Heart left ventricle (tissue), 16 donors: ENCODE measurements at places on chromosomes 7 and 10. TPM values are rescaled to one million over a fixed set of nuclear protein-coding genes. Genes with fewer than 3 reads are reported as not detected.

DNA sequence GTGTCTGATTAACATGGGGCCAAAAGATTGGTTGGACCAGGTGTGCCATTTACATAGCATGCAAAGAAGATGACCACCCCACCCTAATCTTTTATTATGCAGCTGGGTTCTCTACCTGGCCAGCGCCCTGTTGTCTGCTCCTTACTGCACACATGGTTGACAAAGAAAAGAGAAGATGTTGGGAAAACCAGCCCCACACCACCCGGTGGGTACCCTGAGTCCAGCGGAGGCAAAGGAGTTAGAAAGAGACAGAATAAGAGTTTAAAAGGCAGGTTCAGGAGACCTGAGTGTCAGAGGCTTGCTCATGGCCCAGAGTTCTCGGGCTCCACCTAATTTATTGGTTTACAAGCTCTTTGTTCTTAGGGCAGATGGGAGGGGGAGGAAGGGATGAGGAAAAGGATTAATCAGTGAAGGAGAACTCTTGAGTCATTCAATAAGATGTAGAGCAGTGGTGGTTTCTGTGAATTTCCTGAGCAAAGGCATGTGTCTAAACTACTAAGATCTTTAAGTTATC, 24.1 kb upstream of the ABCA13 start:
- no peaks in the 10 kb centered on the region for H3K4me1 ChIP-seq
- H3K36me3 ChIP-seq, result no peaks in the 10 kb centered on the region
- DNase-seq, result no peak
- no peak overlapping the region for H3K4me3 ChIP-seq

DNA sequence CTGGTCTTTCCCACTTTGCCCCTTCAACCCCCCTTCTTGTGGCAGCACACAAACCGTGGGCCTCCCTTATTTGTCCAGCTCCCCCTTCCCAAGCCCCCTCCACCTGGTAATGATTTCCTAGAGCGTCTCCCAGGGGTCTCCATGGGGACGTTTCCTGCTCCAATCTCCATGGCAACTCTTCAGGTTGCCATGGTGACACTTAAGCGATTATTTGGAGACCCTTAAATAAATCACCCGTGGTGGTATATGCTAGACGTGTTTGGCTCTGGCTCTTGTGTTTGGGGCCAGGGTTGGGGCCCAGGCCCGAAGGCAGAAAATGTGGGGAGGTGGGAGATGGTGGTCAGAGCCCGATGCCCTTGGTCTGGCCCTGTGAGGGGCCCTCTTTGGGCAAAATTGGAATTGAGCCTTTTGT, 41.1 kb upstream of the DLG5 start:
- no peak overlapping the region for H3K4me3 ChIP-seq
- no peak overlapping the region for H3K27ac ChIP-seq
- DNase-seq, result no peak
- peaks cover 12% of the 10 kb centered on the region for H3K4me1 ChIP-seq
- no peaks in the 10 kb centered on the region for H3K27me3 ChIP-seq

GRCh38 chr10:511849-512191, 177.6 kb downstream of the DIP2C start:
- no peaks in the 10 kb centered on the region for H3K27me3 ChIP-seq
- H3K4me1 ChIP-seq, result peaks cover 26% of the 10 kb centered on the region
- no peak overlapping the region for H3K27ac ChIP-seq

GRCh38 chr7:41199136-41199535, 503.8 kb downstream of the INHBA start:
- H3K36me3 ChIP-seq, result no peaks in the 10 kb centered on the region
- H3K4me3 ChIP-seq, result no peak overlapping the region
- no peak overlapping the region for H3K27ac ChIP-seq

GRCh38 chr7:144027070-144027469, 21.7 kb upstream of the OR2A5 start:
- no peaks in the 10 kb centered on the region for H3K36me3 ChIP-seq
- DNase-seq, result no peak
- H3K4me3 ChIP-seq, result no peak overlapping the region
- H3K4me1 ChIP-seq, result no peaks in the 10 kb centered on the region

- peaks cover 6% of the 10 kb centered on the region for H3K4me1 ChIP-seq
- H3K4me3 ChIP-seq, result no peak overlapping the region
- H3K27ac ChIP-seq, result no peak overlapping the region
- no peak for DNase-seq
Observed at GRCh38 chr7:31873816-31874597, 187.0 kb downstream of the PPP1R17 start.

DNA sequence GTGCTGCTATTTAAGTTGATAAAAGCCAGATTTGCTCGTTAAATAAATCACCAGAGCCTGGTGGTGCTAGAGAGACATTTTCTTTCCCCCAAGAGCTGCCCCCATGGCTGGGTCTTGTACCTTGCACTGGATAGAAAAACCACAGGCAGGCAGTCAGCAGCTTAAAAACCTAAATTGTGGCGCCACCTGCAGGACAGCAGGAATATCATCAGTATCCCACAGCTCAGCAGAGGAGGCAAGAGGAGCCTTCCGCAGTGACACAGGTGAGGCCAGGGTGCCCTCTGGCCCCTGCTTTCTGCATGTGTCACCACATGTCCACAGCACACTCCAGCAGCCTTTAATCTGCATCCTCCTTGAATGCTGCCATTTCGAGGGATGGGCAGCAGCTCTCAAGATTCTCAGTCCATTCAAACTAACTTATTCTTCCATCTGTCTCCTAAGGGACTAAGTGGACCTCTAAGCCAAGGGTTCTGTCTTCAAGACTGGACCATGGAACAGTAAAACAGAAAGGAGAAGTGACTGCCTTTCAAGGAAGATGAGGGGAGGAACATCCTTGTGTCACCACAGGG, 4.5 kb upstream of the PLXNA4 start:
- no peaks in the 10 kb centered on the region for H3K36me3 ChIP-seq
- no peak overlapping the region for H3K27ac ChIP-seq
- no peaks in the 10 kb centered on the region for H3K27me3 ChIP-seq
- peak; percentile 74 for DNase-seq
- no peak overlapping the region for H3K4me3 ChIP-seq

- H3K27me3 ChIP-seq, result no peaks in the 10 kb centered on the region
- no peak for DNase-seq
- no peak overlapping the region for H3K4me3 ChIP-seq
- no peaks in the 10 kb centered on the region for H3K36me3 ChIP-seq
- no peak overlapping the region for H3K27ac ChIP-seq
Observed at GRCh38 chr7:15848362-15848761, 161.9 kb upstream of the MEOX2 start.

DNA sequence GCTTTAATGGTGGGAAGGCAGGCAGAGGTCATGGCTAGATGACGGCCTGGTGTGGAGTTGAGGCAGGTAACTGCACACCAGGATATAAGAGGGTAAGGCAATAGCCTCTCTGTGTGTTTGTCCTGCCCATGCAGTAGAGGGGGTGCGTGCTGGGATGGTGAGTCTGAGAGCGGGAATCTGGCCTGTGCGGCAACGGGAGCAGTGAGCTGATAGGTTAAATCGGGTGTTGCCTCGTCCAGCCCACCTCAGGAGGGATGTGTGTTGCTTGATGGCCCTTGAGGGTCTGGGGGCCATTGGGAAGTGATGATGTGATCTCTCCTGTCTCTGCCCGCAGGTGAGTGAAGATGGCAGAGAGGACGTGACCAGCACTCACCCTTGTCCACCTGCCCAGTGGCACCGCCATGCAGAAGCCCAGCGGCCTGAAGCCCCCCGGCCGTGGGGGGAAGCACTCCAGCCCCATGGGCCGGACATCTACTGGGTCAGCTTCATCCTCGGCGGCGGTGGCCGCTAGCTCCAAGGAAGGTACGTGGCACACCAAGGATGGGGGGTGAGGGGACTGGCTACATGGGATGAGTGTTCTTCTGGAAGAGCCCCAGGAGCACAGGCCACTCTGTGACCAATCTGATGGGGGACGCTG, 28.1 kb downstream of the CLIP2 start:
- no peak overlapping the region for H3K4me3 ChIP-seq
- H3K36me3 ChIP-seq, result no peaks in the 10 kb centered on the region
- H3K27ac ChIP-seq, result no peak overlapping the region

DNA sequence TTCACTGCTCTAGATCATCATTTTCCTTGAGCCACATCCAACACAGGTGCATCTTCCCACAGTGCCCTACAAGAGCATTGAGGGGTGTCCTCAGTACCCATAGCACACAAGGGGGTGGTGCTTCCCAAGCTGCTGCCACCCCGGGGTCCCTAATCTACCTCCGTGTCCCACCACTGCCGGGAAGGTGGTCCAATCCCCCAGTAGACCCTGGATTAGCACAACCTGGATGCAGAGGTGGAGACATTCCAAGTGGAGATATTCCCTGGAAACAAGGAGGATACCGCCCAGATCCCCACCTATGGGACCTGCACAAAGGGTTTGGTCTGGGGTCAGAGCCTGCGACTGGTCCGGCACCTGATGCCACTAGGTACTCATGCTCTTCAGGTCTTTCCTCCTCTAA, 284.8 kb upstream of the PPP2R2D start:
- DNase-seq, result no peak
- H3K4me1 ChIP-seq, result no peaks in the 10 kb centered on the region
- no peak overlapping the region for H3K27ac ChIP-seq
- no peak overlapping the region for H3K4me3 ChIP-seq
- H3K36me3 ChIP-seq, result no peaks in the 10 kb centered on the region
- H3K27me3 ChIP-seq, result no peaks in the 10 kb centered on the region

- DNase-seq, result no peak
- no peaks in the 10 kb centered on the region for H3K4me1 ChIP-seq
- H3K4me3 ChIP-seq, result no peak overlapping the region
- no peak overlapping the region for H3K27ac ChIP-seq
- peaks cover 15% of the 10 kb centered on the region for H3K36me3 ChIP-seq
Observed at GRCh38 chr10:103724771-103725170, 130.6 kb downstream of the SH3PXD2A start.

- no peak overlapping the region for H3K4me3 ChIP-seq
- no peak overlapping the region for H3K27ac ChIP-seq
- no peaks in the 10 kb centered on the region for H3K36me3 ChIP-seq
- H3K4me1 ChIP-seq, result peaks cover 9% of the 10 kb centered on the region
- no peaks in the 10 kb centered on the region for H3K27me3 ChIP-seq
Observed at GRCh38 chr7:90605055-90605454, 8.9 kb downstream of the CDK14 start.

GRCh38 chr7:107641676-107642075, 19.0 kb upstream of the SLC26A4 start:
- no peak overlapping the region for H3K4me3 ChIP-seq
- H3K4me1 ChIP-seq, result no peaks in the 10 kb centered on the region
- H3K36me3 ChIP-seq, result no peaks in the 10 kb centered on the region
- DNase-seq, result no peak
- H3K27ac ChIP-seq, result no peak overlapping the region

- H3K27ac ChIP-seq, result no peak overlapping the region
- no peaks in the 10 kb centered on the region for H3K4me1 ChIP-seq
- DNase-seq, result no peak
- no peaks in the 10 kb centered on the region for H3K36me3 ChIP-seq
Observed at GRCh38 chr10:11724938-11725776, 17.0 kb upstream of the ECHDC3 start.

DNA sequence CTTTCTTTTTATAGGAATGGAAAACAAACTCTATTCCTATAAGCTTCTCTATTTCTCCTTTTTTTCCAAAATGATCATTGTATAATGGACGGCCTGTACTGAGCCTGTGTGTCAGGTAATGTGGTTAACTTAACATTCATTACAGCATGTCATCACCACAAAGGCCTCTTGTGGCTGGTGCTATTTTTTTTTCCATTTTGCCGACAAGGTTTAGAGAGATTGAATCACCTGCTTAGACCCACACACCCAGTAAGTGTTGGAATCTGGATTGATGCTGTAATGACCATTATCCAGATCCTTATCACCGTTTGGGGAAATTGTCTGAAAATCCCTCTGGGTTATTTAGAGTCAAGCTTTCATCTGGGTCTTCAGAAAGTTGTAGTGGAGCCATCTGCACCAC, 18.5 kb downstream of the AKR1B15 start:
- H3K36me3 ChIP-seq, result no peaks in the 10 kb centered on the region
- H3K27ac ChIP-seq, result no peak overlapping the region
- no peaks in the 10 kb centered on the region for H3K27me3 ChIP-seq
- H3K4me3 ChIP-seq, result no peak overlapping the region
- DNase-seq, result no peak

DNA sequence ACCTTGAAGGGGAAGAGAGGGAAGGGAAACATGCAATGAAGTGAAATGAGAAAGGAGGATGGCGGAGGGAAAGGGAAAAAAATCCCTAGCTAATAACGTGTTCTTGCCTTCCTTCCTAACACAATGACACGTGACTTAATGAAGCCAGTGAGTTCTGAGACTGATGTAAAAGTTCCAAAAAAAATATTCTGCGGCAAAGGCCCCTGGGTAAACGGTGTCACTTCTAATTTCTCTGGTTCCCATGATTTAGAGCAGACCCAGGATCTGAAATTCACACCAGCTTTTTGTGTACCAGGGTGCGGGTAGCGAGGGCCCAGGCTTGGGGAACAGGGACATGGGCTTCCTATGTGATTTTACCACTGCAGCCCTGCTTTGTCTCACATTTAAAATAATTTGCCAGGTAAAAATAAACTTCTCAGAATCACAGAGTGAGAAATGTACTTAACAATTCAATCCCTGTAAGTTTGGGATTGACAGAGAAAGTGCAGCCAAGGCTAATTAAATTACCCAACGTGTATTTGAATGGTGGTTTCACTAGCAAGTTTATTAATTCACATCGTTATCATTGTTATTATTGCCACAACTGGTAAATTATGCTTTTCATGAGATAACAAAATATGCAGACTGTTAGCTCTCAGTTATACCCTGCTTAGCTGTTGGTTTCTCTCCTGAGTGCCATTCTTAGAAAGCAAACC, 182.4 kb downstream of the SEM1 start:
- H3K4me3 ChIP-seq, result no peak overlapping the region
- no peak overlapping the region for H3K27ac ChIP-seq
- no peak for DNase-seq
- no peaks in the 10 kb centered on the region for H3K36me3 ChIP-seq
- no peaks in the 10 kb centered on the region for H3K4me1 ChIP-seq
- H3K27me3 ChIP-seq, result no peaks in the 10 kb centered on the region

Gene NUTM2E
- total RNA-seq, result not detected

Gene AVL9
- 9.8 TPM for total RNA-seq

Gene FAM237B
- total RNA-seq, result not detected

Gene CTAGE6
- not detected for total RNA-seq

Gene SLIT1
- 0.16 TPM for total RNA-seq

Gene GDF2
- total RNA-seq, result not detected

Gene CLDN4
- not detected for total RNA-seq

Gene GTPBP4
- total RNA-seq, result 31.8 TPM

Gene IRF5
- total RNA-seq, result 1.3 TPM

Gene PLAC9
- total RNA-seq, result 17.7 TPM

Gene ARHGEF35
- total RNA-seq, result not detected

Gene DDC
- not detected for total RNA-seq
